ENCODE measurements at places on chromosomes 13 and 19.
A peak's percentile ranks its signal among the peaks of the same experiment; 100 is the strongest.

DNA sequence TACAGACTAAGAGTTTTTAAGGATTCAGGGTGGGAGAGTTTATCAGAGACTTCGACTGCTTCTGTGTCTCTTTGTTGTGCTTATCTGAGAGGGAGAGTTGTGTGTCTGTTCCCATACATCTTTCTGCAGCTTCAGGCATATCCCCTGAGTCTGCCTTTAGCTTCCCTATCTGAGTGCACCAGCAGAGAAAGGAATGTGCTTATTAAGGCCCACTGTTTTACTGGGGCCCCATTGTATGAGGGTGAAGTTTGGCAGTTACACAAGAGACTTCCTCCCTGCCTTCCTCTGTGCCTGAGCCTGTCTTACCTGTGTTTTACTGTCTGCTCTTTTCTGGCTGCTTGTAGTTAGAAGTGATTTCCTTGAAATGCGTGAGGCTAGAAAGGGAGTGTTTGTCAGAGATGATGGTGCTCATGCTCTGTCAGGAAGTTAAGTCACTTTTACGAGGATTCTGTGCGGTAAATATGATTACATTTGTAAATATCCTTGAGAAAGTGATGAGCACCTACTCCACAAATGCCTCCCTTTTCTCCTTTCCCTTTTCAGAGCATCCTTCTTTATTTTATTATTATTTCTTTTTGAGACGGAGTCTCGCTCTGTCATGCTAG is 1228.9 kb upstream of the MIR17HG start:
- no peak for DNase-seq

- DNase-seq: no peak
Measured at GRCh38 chr13:70391678-70392077, 283.4 kb upstream of the KLHL1 start.

GRCh38 chr19:28153123-28153522 is 1059.8 kb downstream of the UQCRFS1 start:
- no peak for DNase-seq

GRCh38 chr13:27450921-27451471 is 632 bp upstream of the MTIF3 start:
- peak; percentile 58 for DNase-seq

DNA sequence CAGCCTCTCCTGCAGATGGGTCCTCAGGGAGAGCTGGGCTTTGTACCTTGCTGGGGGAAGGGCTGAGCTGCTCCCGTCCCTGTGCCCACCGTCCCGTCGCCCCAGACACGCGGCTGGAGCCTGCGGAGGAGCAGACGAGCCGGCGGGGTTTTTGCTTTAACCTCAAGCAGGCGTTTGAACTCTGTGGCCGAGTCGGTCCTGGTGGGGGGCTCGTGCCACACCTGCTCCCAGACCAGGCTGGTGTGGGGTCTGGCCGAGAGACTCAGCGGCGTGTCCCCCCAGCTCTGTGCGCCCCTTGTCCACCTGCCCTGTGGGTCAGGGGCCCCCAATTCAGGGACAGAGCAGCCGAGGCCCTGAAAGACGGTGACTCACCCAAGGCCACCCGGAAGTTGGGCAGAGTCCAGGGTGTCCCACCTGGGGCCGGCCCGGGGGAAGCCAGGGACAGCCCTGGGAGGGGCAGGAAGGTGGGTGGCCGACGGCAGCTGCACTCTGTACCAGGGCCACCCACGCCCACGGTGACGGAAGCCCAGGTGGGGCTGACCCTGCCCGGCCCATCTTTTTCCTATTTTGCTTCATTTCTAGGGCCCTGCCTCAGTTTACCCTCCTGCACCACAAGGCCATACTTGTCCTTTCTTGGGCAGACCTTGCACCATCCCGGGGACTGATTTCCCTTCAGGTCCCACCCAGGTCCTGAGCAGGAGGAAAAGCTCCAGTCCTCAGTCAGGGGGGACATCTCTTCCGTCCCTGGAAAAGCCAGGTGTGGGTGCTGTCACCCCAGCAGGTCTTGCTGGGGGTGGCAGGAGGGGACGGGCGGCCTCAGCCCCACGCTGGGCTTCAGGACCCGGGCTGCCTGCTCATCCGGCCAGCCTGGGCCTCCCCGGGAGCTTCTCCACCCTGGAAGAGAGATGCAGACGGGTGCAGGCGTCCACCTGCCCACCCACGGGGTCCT is 5.3 kb downstream of the EFNA2 start:
- no peak for DNase-seq

DNA sequence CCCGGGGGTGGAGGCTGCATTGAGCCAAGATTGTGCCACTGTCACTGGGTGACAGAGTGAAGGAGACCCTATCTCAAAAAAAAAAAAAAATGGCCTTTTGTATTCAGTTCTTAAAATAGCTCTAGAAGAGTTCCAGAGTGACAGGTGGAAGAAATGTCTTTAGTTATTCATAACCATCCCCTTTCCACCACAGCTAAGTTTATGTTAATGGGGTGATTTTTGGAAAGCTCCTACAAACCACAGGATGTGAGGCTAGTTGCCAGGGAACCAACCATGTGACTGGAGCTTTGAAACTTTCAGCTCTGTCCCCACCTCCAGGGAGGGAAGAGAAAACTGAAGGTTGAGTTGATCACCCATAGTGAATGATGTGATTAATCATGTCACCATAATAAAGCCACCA is 6.9 kb downstream of the ZNF490 start:
- DNase-seq: no peak

DNA sequence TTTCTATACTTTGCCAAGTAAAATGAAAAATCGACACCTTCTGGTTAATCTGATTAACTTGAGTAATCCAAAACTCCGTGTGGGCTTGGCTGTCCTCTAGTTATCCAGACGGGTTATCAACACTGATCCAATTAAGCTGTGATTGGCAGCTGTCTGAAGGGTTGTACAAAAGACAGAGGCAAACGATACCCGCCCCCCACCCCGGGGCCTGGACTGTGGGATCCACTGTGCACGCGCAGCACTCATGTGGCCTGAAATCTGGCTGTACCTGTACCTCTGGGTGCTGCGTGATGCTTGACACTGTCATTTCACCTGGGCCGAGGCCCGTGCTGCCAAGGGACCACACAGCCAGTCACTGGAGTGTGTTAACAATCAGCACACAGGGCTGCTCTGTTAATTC is 53.5 kb downstream of the COL4A2 start:
- DNase-seq: no peak

Measured in OCI-M1 (cell line).